ENCODE measurements at places on chromosomes 2 and 18.

- no peak for DNase-seq
These were observed 57.0 kb upstream of the FAM237A start for GRCh38 chr2:206585335-206585734.

GRCh38 chr18:1094409-1094808 is 189.7 kb downstream of the ADCYAP1 start:
- DNase-seq = no peak

GRCh38 chr2:38106405-38107094 is 30.6 kb upstream of the CYP1B1 start:
- DNase-seq = no peak

DNA sequence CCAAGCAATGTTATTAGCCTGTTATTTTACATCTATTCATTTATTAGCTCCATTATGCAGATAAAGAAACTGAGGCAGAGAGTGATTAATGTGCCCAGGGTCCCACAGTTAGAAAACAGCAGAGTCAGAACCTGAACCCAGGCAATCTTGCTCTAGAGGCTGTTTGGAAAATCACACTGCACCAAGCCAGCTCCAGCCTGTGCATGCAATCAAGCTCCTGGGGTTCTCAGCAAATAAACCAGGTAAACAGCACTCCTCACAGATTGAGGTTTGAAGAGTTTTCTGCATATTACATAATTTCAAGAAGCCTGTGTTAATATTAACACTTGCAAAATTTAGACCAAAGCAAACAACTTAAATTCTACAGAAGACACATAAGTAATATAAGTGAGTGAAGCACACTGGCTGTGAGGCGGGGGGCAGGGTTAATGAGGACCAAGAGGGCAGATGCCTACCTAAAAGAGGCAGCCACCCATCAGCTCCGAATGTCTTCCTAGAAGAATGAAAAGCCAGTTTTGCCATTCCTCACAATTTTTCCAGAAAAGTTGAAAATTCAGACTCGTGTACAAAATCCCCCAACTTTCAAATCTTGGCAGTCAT is 35.4 kb downstream of the CACNB4 start:
- DNase-seq = no peak

GRCh38 chr18:5510135-5510846 is 33.5 kb downstream of the EPB41L3 start:
- DNase-seq = no peak

DNA sequence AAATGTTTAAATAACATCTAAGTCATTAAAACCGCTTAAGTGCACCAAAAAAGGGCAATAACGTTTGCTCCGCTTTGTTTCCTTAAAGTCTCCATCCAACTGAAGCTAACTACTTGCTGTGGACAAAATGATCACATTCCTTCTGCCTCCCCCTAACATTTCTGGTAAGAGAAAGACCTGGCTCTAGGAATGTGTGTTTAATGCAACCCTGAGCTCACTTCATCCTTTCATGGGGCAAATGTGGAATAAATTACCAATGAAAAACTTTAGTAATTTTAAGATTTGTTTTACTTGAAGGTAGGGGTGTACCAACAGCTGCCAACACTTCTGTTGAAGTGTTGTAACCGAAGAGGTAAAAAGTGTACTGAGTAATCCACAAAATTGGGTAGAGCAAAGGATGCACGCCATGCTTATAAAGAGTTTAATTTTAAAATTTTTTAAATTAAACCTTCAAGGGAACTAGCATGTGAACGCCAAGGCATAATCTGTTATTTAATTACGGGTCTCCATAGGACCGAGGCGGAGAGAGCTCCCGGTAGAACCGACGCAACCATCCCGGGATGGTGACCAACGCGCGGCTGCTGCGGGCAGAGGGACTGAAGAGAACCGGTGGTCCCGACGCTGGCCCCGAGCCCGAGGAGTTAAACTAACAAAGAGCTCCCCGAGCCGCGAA is 1.1 kb downstream of the HNRNPLL start:
- no peak for DNase-seq

DNA sequence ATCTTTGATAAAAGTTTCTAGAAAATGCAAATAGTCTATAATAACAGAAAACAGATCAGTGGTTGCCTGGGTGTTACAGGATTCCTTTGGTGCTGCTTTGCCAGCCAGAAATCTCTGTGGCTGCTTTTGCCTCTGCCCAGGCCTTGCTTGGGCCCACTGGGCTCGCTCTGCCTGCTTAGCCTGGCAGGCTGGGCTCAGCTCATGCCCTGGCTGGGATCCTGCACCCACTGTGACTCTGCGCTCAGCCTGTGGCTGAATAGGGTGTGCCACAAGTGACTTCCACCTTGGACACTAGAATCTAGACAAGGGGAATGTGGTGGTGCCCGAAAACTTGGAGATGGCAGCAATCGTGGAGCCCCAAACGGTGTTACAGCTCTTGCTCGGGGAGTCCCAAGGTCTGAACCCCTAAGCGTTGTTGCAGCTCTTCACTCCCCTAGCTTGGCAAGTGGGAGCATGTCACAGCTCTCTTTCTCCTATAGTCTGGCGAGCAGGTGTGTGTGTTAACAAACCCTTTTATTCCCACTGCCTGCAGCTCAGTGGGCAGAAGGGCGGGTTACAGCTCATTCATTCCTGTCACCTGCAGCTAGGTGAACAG is 50.9 kb downstream of the FBXO48 start:
- DNase-seq = no peak

DNA sequence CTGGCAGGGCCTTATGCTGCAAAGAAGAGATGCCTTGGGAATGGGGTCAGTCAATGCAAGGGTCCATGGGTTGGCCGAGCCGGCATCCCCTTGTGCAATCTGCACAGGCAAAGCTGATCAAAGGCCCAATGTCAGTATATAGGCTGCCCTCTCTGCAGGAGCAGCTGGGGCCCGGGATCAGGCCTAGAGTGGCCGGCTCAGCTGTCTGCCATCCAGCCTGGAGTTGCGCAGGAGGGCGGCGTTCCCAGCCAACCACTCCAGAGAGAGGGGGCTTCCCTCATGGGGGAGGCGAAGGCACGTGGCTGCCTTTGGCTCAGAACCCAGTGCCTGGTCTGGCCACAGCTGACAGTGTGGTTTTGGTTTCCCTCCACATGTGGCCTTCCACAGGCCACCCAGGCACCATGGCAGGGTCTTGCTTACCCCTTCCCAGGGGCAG is 3.9 kb downstream of the INPP5D start:
- DNase-seq = no peak
